Stimulated activated CD4-positive, alpha-beta T cell treated with anti-CD3 and anti-CD28 coated beads, Interleukin-12 subunit alpha, Interleukin-12 subunit beta, amount 100 ng/mL, for 4 hours (primary cell): ENCODE measurements at places on chromosomes 3 and 15.

DNA sequence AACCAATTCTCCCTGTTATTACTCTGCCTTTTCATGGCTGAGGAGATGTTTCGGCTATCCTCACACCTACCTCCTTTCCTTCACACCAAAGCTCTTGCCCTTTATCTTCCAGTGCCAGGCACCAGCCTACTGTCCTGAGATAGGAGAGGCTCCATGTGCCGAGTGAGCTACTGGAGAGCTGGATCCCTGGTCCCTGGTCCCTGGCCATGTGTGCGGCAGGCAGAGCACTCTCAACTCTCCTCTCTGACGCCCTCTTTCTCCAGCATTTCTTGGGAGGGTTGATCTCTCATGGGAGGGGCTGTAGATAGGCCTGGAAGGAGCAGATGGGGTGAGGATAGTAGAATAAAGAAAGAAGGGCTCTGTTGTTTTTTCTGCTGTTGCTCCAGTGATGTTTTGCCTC, 277.1 kb upstream of the UMPS start:
- DNase-seq: no peak

GRCh38 chr3:30681649-30682211, 75.3 kb downstream of the TGFBR2 start:
- no peak for DNase-seq

GRCh38 chr15:101694261-101694660, 30.0 kb downstream of the TARS3 start:
- DNase-seq: no peak

- DNase-seq: no peak
Observed at GRCh38 chr15:100201376-100202280, 140.1 kb downstream of the ADAMTS17 start.

GRCh38 chr3:37041546-37042195, 48.4 kb downstream of the MLH1 start:
- no peak for DNase-seq

DNA sequence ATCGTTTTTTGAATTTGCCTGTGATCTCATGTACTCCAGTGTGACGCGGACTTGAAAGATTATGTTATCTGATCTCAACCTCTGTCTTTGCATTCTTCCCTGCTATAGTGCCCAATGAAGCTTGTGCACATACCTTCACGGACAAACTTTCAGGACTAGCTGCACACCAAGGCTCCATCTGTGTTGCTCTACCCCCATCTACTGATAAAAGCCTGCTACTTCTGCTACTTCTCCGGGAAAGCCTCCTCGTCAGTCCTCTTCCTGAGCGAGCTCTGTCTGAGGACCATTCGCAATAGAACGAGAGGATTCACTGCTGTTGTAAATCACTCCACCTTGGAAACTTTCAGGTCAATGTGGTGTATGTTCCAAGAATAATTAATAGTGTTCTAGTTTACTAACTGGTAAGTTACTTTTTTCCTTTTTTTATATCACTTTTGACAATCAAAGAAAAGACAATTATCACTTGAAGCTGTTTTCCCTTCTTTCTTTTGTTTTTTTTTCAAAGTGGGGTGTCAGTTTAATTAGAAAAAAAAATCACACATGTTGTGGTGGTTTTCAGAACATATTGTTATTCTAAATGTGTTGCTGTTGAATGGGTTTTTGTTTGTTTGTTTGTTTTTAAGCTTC, 217.6 kb downstream of the ARRDC4 start:
- DNase-seq: no peak

DNA sequence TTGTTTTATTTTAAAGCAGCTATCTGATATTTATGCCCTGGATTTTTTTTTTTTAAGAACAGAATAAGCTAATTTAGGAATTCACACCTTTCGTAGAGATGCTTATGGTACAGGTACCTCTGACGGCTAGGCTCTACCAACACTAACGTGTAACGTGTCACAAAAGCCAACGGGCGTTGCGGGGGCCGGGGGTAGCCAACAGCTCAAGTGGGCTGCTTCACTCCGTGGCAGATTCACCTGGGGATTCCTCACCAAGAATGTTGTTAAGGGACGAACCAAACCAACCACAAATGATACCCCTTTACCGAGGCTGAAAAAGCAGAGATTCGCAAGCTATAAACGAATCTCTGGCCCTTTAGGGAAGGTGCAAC, 1.0 kb downstream of the TMCC1 start:
- peak; percentile 3 for DNase-seq

GRCh38 chr15:41809121-41809520, 18.8 kb upstream of the JMJD7 start:
- no peak for DNase-seq

DNA sequence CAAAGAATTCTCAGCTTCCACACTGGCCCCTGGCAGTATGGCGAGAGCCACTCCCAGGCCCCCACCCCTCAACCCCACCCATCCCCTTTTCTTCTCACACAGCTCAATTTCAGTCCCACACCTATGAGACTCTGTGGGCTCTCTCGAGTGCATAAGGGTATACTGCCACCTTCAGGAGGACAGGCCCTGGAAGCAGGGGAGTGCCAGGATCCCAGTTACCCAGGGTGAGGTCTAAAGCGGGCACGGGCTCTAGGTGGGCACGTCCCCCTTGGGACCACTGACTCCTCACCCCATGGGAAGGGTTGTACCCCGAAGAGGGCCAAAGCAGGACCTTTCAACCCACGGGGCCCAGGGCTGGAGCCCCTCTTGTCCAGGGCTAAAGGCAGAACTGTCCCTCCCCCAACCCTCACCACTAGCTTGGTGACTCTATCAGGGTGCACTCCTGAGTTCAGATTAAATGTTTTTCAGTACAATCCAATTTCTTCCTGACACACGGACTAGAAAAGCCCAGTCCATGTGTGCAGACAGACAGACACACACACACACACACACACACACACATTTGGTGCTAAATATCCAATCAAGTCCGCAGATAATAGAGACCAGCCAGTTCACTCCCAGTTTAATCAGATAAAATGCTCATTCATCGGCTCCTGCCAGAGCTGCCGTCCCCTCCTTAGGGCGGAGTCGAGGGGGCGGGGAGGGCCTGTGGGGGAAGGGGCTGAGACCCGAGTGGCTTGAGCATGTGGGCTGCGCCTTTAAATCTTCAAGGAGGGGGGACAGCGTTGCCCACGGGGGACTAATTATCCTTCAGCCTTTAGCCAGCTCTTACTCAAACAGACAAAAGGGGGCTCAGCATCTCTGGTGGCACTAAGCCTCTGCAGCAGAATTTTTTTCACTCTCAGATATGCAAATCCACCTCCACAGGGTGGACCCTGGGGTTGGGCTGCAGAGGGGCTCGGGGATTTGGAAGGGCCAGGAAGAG, 59.3 kb downstream of the CYP11A1 start:
- no peak for DNase-seq

DNA sequence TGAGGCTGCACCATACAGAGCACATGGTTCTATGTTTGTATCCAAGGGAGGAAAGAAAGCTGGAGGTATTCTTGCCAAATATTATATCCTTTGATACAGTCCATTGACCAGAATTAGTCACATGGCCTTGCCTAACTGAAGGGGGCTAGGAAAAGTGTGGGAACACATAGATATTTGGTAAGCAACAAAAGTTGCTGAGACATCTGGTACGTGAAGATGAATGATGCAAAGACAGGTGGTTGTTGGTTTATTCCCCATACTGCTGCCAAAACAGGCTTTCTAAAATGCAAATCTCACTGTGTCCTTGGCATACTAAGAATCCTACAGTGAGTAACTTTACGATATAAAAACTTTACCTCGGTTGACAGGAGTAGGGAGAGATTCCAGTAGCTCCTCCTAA, 162.2 kb downstream of the VGLL3 start:
- no peak for DNase-seq

DNA sequence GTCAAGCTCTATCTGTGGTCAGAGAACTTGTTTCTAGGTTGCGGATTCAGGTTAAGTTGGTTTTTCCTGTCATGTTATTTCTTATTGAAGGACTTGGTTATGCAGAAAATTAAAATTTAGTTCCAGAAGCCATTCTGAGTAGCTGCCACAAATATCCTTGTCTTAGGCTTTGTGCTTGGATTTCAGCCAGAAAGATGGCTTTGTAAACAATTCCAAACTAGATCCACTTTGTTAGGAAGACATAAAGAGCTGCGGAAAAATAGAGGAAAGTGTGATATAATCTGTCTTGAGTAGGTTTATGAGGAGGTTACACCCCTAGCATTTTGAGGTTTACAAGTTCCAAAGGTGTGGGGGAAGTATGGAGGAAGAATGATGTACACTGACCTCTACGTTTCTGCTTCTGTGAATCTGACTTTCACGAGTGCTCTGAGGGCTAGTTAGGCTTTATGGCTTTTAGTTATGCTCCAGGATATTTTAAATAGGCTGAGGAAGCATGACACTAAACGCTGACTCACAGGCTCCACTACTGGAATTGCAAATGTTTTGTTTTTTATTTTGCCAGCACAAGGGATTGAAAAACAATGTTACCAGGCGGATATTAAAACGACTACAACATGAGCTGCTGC, 46.3 kb upstream of the UTS2B start:
- no peak for DNase-seq

GRCh38 chr3:5292512-5292911, 105.0 kb downstream of the EDEM1 start:
- no peak for DNase-seq

GRCh38 chr3:55554634-55555425, 67.7 kb upstream of the WNT5A start:
- DNase-seq: no peak

GRCh38 chr15:101349047-101349951, 54.3 kb upstream of the SNRPA1 start:
- no peak for DNase-seq

- no peak for DNase-seq
Observed at GRCh38 chr15:101538996-101539395, 49.5 kb upstream of the PCSK6 start.

DNA sequence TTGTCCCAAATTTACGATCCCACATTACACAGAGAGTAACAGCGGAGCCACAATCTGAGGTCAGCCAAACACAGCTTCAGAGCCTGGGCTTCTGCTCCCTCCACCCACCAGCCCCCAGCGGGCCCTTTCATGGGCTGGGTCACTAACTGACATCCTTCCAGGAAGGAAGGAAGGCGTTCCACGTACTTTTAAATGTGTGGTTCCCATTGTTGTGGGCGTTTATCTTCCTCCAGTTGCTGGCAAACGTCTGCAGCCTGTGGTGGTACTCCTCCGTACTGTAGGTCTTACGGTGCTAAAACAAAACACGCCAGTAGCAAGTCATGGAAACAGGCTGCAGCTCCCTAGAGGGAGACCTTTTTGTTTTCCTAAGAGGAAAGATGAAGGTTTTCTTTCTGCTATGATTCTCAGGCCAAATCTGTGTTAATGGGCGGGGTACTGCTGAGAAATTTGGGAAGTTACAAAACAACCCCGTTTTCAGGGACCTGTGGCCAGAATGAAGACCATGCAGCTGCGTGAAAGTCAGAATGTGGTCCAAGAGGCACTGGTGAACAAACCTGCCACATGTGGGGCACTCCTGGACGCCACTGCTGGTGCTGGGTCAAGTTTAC, 7.6 kb downstream of the CTSH start:
- DNase-seq: no peak

DNA sequence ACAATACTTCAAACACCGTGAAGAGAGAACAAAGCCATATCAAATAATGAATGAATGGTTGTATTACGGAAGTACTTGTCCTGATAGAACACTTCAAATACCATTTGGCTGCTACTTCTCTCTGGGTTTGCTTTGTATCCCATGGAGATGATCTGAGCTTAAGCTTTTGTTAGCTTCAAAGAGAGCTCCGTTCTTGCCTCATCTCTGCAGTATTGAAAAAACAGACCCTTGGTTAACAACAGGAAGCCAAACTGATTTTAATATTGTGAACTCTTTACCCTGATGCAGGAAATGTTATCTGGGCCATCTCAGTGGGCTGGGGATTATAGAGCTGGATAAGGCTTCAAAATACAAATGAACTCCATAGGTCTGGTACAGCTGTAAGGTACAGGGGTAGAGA, 101.0 kb downstream of the CHL1 start:
- DNase-seq: no peak

- no peak for DNase-seq
Observed at GRCh38 chr3:119557877-119558269, 1.5 kb downstream of the CD80 start.

- DNase-seq: no peak
Observed at GRCh38 chr15:71096676-71097075, 18.6 kb upstream of the THSD4 start.

DNA sequence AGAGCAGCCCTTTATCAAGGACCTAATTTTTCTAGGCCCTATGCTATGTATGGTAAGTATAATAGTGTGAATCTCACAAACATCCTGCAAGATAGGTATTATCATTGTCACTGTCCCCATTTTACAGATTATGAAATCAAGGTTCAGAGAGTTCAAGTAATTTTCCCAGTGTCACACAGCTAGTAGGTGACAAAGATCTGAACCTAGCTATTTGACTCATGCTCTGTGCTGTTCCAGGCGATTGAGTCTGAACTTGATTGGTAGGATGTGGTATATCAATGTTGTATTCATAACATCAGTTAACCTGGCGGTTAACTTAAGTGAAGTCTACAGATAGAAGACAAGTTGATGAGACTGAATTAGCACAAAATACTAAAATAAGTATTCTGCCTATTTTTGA, 229.9 kb downstream of the CHST2 start:
- no peak for DNase-seq

DNA sequence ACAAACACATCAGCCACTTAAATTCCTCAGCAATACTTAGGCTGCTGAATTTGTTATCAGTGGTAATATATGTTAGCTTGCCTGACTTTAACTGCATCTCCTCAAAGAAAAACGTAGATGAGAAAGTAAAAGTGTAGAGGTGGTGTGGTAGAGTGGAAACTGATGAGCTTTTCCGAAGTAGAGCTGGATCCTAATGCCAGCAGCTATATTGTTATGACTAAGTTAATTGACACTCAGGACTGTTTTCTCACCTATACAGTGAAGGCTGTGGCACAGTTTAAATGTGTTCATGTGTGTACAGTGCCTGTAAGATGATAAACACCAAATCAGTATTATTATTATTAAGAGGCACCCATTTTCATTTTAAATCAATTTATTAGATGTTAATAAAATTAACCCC, 174.9 kb downstream of the TNIK start:
- no peak for DNase-seq

- no peak for DNase-seq
Observed at GRCh38 chr3:145889730-145890129, 271.3 kb downstream of the PLOD2 start.

DNA sequence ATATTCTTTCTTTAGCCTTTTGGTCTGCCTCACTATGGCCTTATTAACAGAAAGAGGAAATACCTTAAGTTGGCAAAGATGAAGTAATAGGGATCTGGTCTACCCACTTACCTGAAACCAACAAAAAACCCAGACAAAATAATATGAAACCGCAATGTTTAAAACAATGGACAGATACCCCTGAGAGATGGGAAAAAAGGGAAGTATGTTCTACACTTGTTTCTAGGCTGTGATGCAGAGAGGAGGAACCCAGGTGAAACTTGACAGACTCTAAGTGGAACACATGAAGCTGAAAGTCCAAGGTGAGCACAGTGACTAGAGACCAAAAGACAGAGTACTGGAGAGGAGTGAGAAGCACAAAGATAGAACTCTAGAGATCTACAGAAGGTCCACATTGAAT, 78.4 kb downstream of the NR2E3 start:
- no peak for DNase-seq

DNA sequence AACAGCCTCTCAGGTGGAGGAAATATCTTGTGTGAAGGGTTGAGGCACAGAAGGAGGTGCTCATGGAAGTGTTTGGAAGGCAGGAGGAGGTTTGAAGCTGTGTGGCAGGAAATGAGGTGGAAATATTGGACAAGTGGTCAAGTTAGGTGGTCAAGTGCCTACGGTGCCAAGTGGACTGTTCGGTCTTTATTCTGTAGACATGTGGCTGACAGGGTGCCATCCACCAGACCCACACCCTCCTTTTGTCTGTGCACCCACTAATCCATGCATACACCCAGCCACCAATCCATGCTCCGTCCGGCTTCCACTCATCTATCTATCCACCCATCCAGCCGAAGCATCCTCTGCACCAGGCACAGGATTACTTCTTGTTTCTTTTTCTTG, 2.2 kb downstream of the SLC6A20 start:
- no peak for DNase-seq
